ENCODE measurements at places on chromosomes 5 and 9. TPM values are rescaled to one million over a fixed set of nuclear protein-coding genes. Genes with fewer than 3 reads are reported as not detected.

DNA sequence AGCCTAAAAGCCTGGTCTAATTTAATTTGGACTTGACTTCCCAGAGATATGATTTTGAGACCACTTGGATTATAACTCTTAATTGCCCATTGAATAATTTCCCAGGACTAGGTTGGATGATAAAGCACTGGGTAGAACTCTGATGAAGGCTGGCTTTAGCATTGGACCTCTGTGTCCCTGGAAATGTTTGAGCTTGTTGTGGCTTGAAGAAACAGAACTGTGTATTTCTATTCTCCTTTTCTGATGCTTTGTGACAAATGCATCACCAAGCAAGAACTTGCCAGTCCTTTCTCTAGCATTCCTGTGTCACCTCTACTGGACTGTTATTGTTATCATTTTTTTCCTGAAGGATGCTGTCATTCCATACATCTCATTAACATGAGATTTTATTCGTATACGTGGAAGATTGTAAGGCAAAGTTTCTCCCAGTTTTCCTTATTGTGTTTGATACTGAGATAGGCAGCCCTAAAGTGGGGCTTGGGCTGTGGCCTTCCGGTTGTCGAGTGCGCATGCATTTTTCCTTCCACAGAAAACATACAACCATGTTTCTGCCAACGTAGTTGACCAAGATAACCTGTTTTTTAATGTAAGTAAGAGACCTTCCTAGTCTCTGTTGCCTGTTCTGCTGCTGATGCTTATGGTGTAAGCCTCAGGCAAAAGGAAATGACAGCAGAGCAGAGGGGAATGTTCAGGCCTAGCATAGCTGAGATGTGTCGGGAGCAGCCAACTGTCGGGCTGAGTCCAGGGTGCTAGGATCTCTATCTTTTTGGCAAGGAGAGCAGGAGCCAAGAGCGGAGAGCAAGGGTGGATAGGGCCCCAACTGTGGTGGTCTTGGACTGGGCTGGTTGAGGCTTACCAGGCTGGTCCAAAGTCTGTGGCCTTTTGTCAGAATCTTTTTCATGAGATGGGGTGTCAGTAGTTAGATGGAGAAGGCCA is 2.3 kb downstream of the NTRK2 start:
- peak; percentile 40 for DNase-seq

GRCh38 chr5:148511810-148512347 is 128.1 kb downstream of the FBXO38 start:
- no peak for DNase-seq

GRCh38 chr9:36147441-36148175 is 11.1 kb downstream of the GLIPR2 start:
- DNase-seq = no peak

GRCh38 chr5:170345971-170346370 is 43.2 kb downstream of the KCNMB1 start:
- DNase-seq = no peak

- no peak for DNase-seq
These were observed 759 bp downstream of the GEMIN5 start for GRCh38 chr5:154937186-154937717.

- DNase-seq = no peak
These were observed 121.9 kb upstream of the PIK3R1 start for GRCh38 chr5:68093455-68094159.

DNA sequence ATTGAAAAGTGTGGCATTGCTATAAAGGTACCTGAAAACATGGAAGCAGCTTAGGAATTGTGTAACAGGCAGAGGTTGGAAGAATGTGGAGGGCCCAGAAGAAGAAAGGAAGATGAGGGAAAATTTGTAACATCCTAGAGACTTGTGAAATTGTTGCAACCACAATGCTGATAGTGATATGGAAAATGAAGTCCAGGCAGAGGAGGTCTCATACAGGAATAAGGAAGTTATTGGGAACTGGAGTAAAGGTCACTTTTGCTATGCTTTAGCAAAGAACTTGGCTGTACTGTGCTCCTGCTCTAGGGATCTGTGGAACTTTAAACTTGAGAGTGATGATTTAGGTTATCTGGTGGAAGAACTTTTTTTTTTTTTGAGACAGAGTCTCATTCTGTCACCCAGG is 43.5 kb downstream of the PTPDC1 start:
- DNase-seq = no peak

CYLC2 gene
- total RNA-seq = not detected

CCDC192 gene
- 1.3 TPM for total RNA-seq

OTULIN gene
- total RNA-seq = 42.7 TPM

DMRT3 gene
- total RNA-seq = 9.1 TPM

SHROOM1 gene
- total RNA-seq = 7.6 TPM

FIBCD1 gene
- not detected for total RNA-seq

CDC20B gene
- not detected for total RNA-seq

ACSL6 gene
- 0.71 TPM for total RNA-seq
